ENCODE measurements at places on chromosomes 3 and 15.

DNA sequence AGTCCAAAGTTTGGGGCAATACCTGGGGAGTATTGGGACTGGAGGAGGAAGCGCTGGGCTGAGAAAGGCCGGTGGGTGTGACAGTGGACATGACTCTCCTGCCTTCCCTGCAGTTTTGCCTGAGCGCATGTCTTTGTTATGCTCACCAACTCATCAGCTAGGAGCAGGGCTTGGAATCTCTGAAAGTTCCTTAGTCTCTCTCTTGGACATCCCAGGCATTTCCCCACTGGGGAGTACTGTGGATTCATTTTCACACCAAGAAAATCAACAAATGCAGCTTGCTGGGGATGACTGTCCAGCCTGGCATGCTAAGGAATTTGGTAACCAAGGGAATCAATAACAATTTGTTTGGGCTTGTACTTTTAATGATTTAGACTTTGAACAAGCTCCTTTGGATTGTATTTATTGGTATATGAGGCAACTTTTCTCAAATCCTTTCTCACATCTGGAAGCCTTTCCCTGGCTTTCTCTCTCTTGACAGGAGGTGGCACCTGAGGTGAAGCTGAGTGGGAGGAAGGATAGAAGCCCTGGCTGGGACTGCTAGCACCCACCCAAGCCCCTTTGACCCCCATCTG lies 48.5 kb upstream of the CHST2 start:
- no peak overlapping the region for H3K4me3 ChIP-seq
- H3K27ac ChIP-seq, result no peak overlapping the region
- no peaks in the 10 kb centered on the region for H3K27me3 ChIP-seq
- no peaks in the 10 kb centered on the region for H3K36me3 ChIP-seq
- no peak for DNase-seq

- no peak for DNase-seq
- no peaks in the 10 kb centered on the region for H3K36me3 ChIP-seq
Observed at GRCh38 chr3:88707837-88708236, 399.6 kb upstream of the EPHA3 start.

DNA sequence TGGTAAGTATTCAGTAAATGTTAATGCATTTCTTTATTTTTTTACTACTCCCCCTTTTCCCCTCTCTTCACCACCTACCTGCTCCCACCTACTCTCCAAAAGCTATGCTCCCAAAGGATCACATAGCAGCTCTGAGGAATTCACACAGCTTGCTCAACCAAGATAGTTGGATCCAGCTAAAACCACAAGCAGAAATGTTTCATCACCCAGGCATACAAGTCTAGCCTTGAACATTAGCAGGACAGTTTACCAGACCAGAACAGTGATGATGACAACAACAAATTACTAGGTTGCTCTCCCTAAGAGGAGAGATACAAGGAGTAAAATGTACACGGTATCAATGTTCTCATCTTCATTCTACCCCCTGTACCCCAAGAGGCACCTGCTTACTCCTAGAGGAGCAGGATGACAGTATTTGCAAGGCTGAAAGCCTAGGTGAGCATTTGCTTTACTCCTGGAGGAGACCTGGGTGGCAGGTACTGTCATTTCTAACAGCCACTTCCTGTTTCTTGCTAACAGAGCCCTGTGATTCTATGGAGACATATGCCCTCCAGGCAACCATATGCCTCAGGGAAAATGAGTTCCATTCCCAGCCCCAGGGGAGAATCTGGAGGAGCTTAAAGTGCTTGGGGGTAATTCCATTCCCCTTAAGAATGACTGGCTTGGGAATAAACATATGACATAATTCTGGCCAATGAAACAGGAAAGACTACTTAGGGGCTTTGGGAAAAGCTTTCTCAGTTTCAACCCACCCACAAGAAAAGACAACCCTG lies 237.5 kb downstream of the NTRK3 start:
- H3K36me3 ChIP-seq, result no peaks in the 10 kb centered on the region
- H3K27me3 ChIP-seq, result no peaks in the 10 kb centered on the region
- DNase-seq, result no peak
- no peak overlapping the region for H3K4me3 ChIP-seq

DNA sequence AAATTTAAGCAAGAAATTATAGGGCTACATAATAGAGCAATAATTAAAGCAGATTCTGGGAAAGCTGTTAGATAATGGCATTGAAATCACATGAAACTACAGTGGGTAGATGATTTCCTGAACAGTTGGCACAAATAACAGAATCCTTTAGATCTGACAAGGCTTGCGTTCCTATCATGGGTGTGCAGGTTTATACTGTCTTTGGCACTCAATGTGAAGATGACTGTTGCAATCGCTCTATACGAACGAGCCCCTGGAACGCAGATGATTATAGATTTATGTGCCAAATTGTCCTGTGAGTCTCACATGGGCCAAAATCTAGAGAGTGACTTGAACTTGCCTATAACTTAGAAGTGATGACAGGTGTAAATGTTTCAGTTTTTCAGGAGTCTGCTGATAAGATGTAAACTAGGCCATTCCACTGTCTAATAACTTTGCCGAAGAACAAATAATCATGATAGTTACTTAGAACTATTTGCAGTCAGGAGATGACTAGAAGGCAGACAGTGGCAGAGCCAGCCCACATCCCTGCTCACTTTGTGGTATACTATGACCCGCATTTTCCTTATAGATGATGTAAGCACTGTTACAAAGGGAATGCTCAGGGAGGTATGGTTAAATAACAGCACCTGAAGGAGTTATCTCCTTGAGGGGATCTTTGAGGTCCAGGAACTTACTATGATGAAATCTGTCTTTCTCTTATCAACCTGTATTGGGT lies 30.5 kb upstream of the TRPC1 start:
- no peak for DNase-seq
- H3K4me3 ChIP-seq, result no peak overlapping the region
- H3K27ac ChIP-seq, result no peak overlapping the region
- no peaks in the 10 kb centered on the region for H3K27me3 ChIP-seq

GRCh38 chr3:194713299-194714136 lies 27.8 kb downstream of the FAM43A start:
- no peak overlapping the region for H3K27ac ChIP-seq
- no peak for DNase-seq
- no peaks in the 10 kb centered on the region for H3K36me3 ChIP-seq
- H3K4me1 ChIP-seq, result no peaks in the 10 kb centered on the region
- no peaks in the 10 kb centered on the region for H3K27me3 ChIP-seq

GRCh38 chr15:74200871-74201419 lies 1.6 kb downstream of the STRA6 start:
- no peak overlapping the region for H3K4me3 ChIP-seq
- no peak overlapping the region for H3K27ac ChIP-seq
- no peak for DNase-seq

Measured in T-helper 2 cell treated with Interferon-gamma antibody and Interleukin-4, amounts not matched to agents 5 μg/mL and 100 μg/mL, for 36 hours (primary cell).